Pulmonary artery endothelial cell (primary cell): ENCODE measurements at places on chromosomes 3 and 15. TPM values are rescaled to one million over a fixed set of nuclear protein-coding genes. Genes with fewer than 3 reads are reported as not detected.

Gene SST
- not detected in 2 replicates for total RNA-seq

Gene KPNA4
- total RNA-seq, result 41.5 and 50.1 TPM in 2 replicates

Gene CFAP91
- 0.14 and 0.92 TPM in 2 replicates for total RNA-seq

Gene ARL14
- not detected in 2 replicates for total RNA-seq

Gene CLDN11
- 60.2 and 227 TPM in 2 replicates for total RNA-seq

Gene TBC1D5
- total RNA-seq, result 67.7 and 91.8 TPM in 2 replicates

Gene SOX2
- total RNA-seq, result not detected in 2 replicates

Gene OR4F6
- not detected in 2 replicates for total RNA-seq

Gene SEMA3B
- 0.53 and 0.66 TPM in 2 replicates for total RNA-seq

Gene NKIRAS1
- total RNA-seq, result 6.3 and 10.0 TPM in 2 replicates

Gene KLHL24
- 53.9 and 68.9 TPM in 2 replicates for total RNA-seq

Gene ADAMTS9
- 42.4 and 58.3 TPM in 2 replicates for total RNA-seq

Gene SAMD7
- total RNA-seq, result not detected in 2 replicates

Gene SLC22A13
- 0.13 and 0.18 TPM in 2 replicates for total RNA-seq

Gene C3orf85
- total RNA-seq, result not detected in 2 replicates

Gene WDR93
- under 0.01 and 0.07 TPM in 2 replicates for total RNA-seq

Gene CCNB2
- 30.1 and 55.7 TPM in 2 replicates for total RNA-seq

Gene CPNE9
- total RNA-seq, result not detected in 2 replicates

Gene ADAMTS17
- total RNA-seq, result 0.13 and 0.14 TPM in 2 replicates

Gene IGF2BP2
- total RNA-seq, result 56.4 and 62.0 TPM in 2 replicates

Gene CACNA2D3
- not detected in 2 replicates for total RNA-seq

Gene NECTIN3
- total RNA-seq, result 36.9 and 64.5 TPM in 2 replicates

Gene SYNPR
- total RNA-seq, result not detected in 2 replicates

Gene FAM219B
- total RNA-seq, result 38.2 and 41.3 TPM in 2 replicates

Gene GHSR
- not detected in 2 replicates for total RNA-seq

Gene ITGA11
- 0.20 and 0.39 TPM in 2 replicates for total RNA-seq

Gene DAPK2
- total RNA-seq, result 3.2 and 5.3 TPM in 2 replicates

Gene TMEM89
- total RNA-seq, result not detected in 2 replicates

Gene WDR76
- 18.1 and 22.8 TPM in 2 replicates for total RNA-seq

Gene PTX3
- 1,084 and 1,117 TPM in 2 replicates for total RNA-seq

Gene LRRC49
- total RNA-seq, result 5.6 and 6.1 TPM in 2 replicates
